ENCODE measurements at places on chromosomes 12 and 14.

DNA sequence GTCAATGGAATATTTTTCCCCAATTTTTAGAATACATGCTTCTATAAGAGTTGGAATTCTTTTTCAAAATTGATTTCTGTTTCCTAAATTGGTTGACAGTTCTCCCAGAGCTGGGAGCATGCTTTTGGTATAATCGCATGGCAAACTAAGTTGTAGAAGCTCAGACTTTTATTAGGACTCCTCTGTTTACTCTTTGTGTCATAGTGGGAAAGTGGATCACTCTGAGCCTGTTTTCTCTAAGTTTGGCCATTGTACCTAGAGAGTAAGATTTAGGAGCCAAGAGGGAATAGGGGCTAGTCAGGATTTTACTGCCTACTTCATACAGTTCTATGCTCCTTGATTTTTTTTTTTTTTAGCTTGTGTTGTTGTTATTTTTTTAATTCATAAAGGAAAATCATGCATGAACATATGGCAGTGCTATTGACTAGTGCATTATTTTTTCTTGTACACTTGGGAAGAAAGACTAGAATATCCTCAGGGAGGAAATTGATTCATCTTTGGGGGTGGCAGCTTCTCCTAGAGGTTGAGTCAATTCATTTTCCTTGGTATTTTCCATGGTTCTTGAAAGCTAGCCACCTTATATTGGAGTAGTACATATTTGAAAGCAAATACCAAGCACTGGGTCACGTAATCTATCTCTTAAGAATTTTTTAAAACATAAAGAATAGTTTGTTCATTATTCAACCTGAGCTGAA, 77.7 kb upstream of the TRAF3 start:
- peak; percentile 50 for DNase-seq

- peak; percentile 40 for DNase-seq
These were observed 7.2 kb upstream of the SH2B3 start for GRCh38 chr12:111398530-111398929.

DNA sequence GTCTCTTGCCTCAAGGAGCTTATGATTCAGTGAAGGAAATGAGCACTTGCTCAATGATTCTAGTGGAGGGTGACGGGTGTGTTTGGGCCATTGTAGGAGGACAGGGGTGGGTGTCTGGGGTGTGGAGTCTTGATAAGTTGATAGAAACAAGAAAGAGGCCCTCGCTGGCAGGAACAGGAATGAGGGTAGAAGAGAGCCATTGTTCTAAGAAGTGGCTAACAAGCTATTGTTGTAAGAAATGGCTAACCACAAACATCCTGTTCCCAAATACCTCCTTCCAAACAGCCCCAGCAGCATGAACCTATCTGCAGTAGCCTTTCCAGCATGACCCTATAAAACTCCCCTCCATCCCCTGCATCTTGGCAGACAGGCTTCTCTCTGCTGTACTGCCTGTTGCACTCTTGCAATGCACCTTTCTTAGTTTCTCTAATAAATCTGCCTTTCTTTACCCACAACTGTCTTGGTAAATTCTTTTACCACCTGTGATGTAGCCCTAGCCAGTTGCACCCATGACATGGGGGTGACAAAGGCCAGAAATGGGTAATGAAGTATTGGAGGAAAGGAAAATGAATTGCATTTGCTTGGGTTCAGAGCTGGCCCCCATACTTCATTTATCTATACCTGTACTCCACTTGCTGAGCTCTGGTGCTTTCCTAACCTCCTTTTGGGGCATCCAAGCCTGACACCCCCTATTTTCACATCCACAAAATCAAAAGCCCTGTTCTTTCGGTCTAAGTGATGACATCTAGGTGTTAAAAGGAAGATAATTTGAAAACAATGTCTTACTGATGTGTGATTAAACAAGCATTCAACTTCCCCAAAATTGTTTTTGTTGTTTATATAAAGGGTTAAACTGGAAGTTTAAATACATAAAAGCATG, 389.1 kb downstream of the GRIN2B start:
- no peak for DNase-seq

- DNase-seq, result no peak
These were observed 235.6 kb upstream of the RPL10L start for GRCh38 chr14:46887144-46887543.

- no peak for DNase-seq
These were observed 2.2 kb upstream of the DUSP16 start for GRCh38 chr12:12564911-12565310.

DNA sequence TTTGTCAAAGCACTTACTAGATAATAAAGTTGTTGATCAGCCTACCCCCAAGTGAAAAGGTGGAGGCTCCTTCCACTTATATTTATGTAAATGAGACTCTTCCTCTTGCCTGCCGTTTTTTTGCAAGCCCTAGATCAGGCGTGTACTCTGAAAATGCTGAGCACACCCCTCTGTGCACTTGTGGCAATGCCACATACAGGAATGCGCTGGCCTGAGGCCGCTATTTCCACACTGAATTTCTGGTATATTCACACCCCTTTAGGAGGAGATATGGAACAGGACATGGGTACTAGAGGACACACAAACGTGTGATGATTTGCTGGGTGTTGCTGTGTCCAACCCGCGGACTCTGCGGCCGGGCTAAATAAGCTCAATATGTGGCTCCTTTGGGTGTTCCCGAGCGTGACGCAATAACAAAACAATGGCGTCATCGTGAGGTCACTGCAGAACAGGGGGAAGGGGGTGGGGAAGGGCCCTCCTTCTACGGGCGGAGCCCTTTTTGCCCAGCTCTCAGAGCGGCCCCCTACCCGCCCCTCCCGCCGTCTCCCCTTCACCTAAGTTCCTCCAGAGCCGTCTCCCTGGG, 554 bp upstream of the TSPAN31 start:
- no peak for DNase-seq

GRCh38 chr14:32020882-32021281, 56.2 kb upstream of the ARHGAP5 start:
- DNase-seq, result no peak

- DNase-seq, result peak; percentile 89
These were observed 6.1 kb downstream of the FAM186A start for GRCh38 chr12:50390316-50390741.

- DNase-seq, result peak; percentile 98
These were observed 400.7 kb downstream of the NUAK1 start for GRCh38 chr12:105738051-105738450.

- DNase-seq, result no peak
These were observed 76.4 kb downstream of the RGS6 start for GRCh38 chr14:72008666-72009065.

DNA sequence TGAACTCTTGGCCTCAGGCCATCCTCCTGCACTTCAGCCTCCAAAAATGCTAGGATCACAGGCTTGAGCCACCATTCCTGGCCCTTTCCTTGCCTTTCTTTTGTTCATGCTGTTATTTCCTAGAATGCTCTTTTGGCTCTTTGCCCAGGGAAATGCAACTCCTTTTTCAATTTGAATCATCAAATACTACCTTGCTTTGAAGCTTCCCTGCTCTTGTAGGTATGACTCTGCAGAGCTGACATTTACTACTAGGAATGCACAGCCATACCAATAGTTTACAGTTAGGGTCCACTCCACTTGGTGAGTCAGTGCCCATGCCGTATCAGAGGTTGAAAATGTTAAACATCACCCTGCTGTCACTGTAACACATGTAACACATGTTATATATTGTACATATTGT, 107.0 kb upstream of the CRY1 start:
- no peak for DNase-seq

DNA sequence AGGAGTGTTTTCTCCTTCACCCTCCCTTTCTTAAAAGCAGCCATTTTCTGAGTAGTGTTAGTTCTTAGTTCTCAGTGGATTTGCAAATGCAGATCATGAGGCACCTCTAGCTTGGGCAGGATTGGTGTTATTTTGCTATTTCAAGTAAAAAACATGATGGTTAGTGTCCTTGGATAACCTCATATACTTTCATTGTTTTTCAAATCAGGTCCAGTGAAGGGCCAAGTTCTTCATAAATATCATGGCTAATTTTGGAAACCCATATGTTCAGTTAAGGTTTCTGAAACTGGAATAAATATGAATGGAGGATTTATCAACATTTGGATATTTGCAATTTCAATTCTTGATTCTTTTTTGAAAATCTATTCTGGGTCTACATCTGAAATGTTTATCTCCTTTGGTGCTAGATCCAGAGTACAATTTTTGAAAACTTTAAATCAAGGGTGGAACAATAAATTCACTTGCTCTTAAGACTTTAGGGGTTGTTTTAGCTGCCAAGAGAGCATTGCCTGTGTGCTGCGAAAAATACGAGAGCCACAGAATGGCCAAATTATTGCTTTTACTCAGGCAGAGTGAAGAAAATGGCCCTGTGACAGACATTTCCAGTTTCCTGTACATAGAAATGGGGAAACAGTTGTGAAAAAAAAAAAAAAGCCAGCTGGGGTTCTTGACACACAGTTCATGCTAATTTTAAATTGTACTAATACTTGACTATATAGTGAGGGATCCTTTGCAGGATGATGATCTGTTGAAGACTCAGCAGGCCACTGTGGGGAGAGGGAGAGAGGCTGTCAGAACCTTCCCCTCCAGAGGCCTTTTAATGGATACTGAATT, 104.6 kb downstream of the BICD1 start:
- no peak for DNase-seq

- peak; percentile 76 for DNase-seq
These were observed 11.9 kb downstream of the TMTC3 start for GRCh38 chr12:88153959-88154358.

GRCh38 chr12:6618483-6619225, 11.5 kb upstream of the CHD4 start:
- no peak for DNase-seq

DNA sequence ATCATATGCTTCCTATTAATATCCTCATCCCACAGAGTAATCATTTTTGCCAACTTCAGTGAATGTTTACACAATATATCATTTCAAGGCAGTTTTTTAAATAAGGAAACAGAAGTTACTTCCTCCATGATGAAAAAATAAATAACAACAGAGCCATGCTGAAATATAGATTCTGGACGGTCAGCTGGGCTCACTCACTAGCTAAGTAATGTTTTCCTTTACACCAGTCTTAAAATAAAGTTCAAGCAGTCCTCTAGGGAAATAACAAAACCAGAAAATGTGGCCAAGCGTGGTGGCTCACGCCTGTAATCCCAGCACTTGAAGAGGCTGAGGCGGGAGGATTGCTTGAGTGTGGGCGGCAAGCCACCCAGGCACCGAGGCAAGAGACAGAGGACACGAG, 28.7 kb downstream of the AICDA start:
- DNase-seq, result no peak

- no peak for DNase-seq
These were observed 24.1 kb upstream of the ARID2 start for GRCh38 chr12:45705404-45705803.

DNA sequence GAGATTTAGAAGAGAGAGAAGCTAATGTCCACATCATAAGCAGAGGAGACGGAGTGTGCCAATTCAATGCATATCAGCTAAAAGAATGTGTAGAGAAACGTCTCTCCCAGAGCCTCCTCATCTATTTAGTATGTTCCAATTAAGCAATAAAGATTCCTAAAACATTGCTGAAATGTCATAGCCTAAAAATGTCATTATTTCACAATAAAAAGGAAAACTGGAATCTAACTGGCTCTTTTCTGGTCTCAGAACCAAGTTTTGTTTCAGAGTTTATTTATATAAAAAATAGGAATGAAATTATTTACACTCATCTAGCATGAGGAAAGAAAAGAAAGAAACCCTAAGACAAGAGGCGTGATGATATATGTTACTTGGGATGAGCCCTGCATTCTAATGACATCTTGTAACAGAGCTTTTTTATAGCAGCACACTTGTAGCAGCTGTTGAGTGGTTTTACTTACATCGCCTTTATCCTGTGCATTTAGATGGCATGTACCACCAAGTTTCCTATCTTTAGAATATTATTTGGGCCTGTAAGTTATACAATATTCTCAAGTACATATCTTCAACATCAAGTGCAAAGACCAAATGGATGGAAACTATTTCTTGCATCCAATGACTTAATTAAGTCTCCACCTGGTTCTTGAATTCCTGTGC, 266.3 kb upstream of the PRKD1 start:
- DNase-seq, result no peak

- DNase-seq, result no peak
These were observed 757 bp downstream of the SLC39A5 start for GRCh38 chr12:56230432-56231183.

All from dermis blood vessel endothelial cell (primary cell).